ENCODE measurements at places on chromosomes 13 and 19.
A peak's percentile ranks its signal among the peaks of the same experiment; 100 is the strongest.

GRCh38 chr13:42021851-42022250, 26.6 kb upstream of the DGKH start:
- no peak for DNase-seq

- DNase-seq = no peak
Measured at GRCh38 chr19:32164384-32164992, 180.9 kb upstream of the ZNF507 start.

DNA sequence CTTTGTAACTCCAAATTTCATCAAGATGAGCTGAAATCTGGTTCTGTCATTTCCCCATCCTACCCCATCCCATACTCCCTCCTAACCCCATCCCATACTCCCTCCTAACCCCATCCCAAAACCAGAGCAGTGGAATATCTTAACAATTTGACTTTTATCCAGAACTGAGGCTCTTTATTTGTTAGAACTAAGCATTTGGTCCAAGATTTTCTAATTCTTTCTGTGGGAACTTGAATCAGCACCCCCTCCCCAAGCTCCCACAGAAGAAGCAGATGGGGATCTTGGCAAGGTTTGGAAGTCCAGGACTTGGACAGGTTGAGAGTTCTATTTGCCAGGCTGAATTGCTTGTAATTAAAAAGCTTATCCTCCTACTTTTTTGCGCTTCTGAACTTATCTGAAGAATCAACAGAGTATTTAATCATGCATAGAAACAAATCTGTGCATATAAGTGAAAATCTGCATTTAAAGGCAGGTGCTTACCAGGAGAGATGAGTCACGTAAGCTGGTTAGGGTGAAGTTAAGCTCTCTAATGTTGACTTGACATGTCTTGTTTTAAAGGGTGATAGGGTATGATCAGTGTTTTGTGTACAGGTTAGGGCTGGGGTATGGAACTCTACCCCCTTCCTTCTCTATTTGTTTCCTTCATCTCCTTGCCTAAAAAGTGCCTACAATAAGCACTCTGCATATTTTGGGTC, 111.1 kb downstream of the COG6 start:
- no peak for DNase-seq

GRCh38 chr19:426725-427445, 17.9 kb upstream of the C2CD4C start:
- DNase-seq = no peak

DNA sequence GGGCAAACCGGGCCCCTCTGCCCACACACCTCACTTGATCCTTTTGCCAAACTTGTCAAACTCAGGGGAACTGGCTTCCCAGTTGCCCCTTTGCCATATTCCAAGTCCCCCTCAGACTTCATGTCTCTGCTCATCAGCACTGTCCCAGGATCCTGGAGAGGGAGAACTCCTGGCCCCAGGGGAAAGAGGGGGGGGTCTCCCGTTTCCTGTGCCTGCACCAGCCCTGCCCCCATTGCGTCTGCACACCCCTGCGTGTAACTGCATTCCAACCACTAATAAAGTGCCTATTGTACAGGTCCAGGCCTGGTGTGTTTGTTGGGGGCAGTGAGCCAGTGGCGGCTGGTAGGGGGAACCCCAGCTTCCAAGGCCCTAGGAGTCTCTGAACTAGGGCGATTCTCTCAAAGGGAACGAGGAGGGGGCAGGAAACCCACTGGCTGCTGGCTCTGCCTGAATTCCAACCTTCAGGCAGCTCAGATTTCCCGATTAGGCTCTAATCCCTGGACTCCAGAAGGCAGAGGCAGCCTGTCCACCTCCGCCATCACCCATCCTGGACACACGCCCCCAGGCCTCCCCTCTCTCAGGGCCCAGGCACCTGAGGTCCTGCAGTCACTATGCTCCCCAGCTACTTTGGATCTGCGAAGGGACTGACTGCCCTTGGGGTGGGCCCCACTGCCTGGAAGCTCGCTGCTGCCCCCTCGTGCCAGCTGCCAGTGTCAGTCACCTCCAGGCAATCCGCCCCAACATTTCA, 9.7 kb upstream of the ILF3 start:
- peak; percentile 71 for DNase-seq

DNA sequence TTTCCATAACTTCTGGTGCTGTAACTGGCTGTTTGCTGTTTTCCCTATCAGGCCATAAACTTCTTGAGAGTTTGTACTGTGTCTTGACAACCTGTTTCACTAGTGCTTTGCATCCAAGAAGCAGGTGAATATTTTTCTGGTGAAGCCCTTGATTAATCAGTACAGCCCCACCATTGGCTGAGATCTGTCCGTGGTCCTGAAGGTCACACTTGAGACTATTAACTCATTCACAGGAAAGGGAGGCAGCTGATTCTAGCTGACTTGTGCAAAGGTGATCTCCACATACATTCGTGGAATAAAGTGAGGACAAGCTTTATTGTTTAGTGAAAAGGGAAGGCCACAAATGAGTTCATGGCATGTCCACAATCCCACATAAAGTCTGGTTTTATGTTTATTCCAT, 61.4 kb upstream of the ZNF835 start:
- no peak for DNase-seq

DNA sequence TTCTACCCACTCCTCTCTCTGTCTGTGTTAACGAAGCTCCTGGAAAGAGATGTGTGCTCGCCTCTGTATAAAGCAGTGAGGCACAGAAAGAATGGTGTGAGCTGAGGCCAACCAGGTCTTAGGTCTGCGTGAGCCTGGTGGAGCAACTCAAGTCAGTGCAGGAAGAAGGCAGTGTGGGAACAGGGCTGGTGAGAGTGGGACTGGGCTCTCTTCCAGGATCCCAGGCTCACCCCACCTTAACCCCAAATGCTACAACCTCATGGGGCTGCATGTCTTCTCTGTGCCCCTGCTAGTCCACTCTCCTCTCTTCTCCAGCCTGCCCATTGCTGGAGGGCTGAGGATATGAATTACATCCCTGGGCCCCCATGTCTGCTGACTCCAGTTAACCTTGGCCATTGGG, 127.4 kb downstream of the DCT start:
- no peak for DNase-seq

DNA sequence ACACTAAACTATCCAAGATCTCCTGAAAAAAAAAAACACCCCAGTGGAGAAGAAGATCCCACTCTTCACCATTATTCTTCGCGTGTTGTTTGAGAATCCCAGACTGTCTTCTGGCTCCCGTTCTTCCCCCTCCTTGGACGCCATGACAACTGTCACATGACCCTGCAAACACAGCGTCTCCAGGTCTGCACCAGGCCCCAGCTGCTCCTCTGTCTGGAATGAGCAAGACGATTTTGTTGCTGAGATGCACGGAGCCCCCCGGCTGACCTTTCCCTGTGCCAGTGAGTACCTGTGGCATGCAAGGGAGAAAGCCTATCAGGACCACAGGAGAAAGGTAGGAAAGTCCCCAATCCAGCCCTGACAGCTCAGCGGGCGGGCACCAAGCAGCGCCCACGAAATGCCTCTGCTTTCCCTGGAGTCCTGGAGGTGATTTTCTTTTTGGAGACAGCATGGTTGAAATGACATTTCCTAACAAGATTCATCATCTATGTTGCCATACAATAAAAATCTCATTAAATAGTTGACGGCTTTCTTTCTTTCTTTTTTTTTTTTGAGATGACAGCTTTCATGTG, at the start of gene CFAP97D2:
Gene CFAP97D2 (plus strand): TSS at position 171 of the 572 bp plus-strand sequence. CDS start 74 bp downstream, at position 245.
- no peak for DNase-seq

DNA sequence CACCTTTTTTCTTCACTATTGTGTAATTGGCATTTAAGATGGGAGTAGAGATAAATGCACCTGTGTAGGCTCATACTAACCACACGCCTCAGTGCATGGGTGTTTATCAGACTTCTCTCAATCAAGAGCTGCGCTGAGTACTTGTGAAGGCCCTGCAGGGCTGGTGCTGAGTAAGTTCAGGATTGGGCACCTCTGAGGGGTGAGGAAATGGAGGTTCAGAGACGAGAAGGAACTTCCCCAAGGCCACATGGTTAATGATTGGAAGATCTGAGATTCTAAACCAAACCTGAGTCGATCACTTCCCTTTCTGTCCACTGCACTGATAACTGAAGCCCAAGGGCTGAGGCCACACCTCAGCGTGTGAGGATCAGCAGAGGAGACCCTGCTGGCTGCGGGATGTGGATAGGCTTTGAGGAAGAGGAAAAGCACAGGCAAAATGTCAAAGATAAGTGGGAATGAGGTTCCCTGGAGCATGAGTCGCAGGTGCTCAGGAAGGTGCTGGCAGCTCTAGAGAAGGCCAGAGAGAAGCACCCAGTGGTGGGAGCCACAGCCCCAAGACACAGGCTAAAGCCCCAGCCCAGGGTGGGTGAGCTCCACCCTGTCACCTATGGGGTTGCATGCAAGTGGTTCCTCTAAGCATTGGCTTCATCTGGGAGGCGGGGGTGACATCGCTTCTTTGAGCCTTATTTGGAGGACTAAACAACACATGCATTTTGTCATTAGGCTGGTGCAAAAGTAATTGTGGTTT, 32.3 kb upstream of the GJB6 start:
- DNase-seq = no peak

DNA sequence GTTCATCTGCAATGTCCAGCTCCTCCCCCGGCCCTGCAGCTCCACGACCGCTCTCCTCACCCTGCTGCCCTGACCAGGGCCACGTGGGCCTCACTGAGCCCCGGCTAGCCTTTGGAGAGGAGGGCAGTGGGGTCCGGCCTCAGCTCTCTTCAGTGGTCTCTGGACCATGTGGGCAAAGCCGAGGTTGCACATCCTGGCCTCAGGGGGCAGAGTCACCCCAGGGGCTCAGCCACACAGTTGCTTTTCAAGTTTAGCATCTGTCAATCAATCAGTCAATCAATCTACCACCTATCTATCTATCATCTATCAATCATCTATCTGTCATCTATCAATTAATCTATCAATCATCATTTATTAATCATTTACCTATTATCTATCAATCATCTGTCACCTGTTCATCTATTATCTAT, 3.0 kb upstream of the DIRAS1 start:
- no peak for DNase-seq

DNA sequence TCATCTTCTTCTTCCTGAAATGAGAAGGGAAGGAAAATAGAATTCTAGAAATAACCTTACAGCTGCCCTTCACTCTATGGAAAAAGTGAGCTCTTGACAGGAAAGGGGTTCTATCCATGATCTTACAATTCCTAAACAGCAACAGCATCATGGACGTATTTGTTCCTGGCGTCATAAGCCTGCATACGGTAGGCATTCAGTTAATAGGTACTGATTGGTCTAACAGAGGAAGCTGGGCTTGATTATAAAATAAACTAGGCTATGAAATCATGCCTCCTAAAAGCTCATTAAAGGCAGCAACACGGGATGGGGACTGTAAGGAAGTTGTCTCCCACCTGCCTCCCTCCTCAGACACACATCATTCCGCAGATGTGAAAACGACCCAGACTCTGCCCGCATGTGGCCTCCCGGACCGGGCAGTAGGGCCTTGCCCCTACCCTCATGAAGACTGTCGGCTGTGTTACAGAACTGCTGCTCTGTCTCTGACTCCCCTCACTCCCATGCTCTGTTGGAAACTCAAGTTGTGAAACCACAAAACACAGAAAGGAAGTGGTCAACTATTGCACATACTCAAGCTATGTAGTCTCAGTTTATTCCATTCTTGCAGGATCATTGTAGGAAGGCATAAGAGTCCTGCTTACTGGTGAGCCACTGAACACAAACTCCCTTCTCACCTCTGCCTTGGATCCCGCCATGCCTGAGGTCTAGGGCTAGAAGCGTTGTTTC, 129.8 kb downstream of the DLEU7 start:
- no peak for DNase-seq

GRCh38 chr13:60837806-60838205, 440.8 kb downstream of the TDRD3 start:
- DNase-seq = no peak

GRCh38 chr13:42377640-42378382, 105.9 kb downstream of the AKAP11 start:
- no peak for DNase-seq

DNA sequence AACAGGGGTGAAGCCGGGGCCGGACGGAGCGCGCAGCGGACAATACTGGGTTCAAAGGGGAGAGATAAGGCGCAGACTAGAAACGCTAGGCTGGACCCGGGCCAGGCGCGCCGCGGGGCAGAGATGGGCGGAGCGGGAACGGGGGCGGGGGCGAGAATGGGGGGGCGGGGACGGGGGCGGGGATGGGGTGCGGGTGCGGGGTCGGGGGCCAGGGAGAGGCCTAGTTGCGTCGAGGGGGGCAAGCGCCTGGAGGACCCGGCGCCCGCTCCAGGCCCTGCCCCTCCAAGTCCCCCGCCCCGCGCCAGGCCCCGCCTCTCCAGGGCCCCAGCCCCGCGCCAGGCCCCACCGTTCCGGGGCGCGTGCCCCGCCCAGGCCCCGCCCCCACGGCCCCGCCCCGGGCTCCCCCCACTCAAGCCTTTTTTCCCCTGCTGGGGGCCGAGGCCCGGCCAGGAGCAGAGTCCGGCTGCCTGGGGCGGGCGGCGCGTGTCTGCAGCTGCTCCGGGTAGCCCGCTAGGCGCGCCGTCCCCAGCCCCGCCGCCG, at the start of gene CERS4:
Gene CERS4 (plus strand): TSS at position 449 of the 540 bp plus-strand sequence. CDS start 41,707 bp downstream, outside the sequence.
- peak; percentile 49 for DNase-seq

DNA sequence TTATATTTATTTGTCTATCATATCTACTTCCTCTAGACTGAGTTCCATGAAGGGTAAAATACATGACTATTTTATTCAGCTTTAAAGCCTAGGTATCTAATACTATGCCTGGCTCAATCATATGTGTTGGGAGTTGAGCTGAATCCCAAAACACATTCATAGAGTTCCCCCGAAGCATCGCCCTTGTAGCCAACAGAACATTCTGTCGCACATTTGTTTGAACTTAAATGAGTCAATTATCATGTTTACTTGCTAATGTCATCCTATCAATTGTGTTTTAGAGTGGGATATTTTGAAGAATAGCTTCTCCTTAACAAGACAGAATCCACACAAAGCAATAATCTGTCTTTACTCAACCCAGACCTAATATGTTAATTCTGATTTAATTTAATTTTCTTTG, 252.4 kb downstream of the HS6ST3 start:
- no peak for DNase-seq

GRCh38 chr13:107244241-107244640, 676.3 kb upstream of the ARGLU1 start:
- no peak for DNase-seq

DNA sequence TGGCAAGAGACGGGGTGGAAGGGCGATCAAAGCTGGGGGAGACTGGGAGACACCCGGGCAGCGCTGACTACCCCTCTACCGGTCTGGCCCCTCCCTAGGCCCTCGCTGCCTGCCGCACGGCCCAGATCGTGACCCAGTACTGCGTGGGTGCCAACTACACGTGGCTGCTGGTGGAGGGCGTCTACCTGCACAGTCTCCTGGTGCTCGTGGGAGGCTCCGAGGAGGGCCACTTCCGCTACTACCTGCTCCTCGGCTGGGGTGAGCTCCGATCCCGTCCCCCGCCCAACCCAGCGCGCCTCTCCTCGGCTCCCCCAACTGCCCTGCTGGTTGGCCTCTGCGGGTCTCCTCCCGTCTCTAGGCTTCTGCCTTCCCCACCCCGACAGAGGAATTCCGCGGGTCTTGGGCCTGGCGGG, 8.8 kb downstream of the GIPR start:
- no peak for DNase-seq

All from stimulated activated CD8-positive, alpha-beta memory T cell treated with anti-CD3 and anti-CD28 coated beads, Interleukin-7, amount 100 ng/mL, for 24 hours (primary cell).